ENCODE measurements at places on chromosomes 6 and 20.

GRCh38 chr6:41088451-41088850, 15.7 kb downstream of the NFYA start:
- DNase-seq, result peak; percentile 43

- no peak for DNase-seq
These were observed 18.3 kb downstream of the VEGFA start for GRCh38 chr6:43788301-43788700.

GRCh38 chr6:151240791-151241642, 1.2 kb downstream of the AKAP12 start:
- peak; percentile 81 for DNase-seq

- DNase-seq, result peak; percentile 8
These were observed 87.0 kb upstream of the B3GAT2 start for GRCh38 chr6:71043902-71044301.

DNA sequence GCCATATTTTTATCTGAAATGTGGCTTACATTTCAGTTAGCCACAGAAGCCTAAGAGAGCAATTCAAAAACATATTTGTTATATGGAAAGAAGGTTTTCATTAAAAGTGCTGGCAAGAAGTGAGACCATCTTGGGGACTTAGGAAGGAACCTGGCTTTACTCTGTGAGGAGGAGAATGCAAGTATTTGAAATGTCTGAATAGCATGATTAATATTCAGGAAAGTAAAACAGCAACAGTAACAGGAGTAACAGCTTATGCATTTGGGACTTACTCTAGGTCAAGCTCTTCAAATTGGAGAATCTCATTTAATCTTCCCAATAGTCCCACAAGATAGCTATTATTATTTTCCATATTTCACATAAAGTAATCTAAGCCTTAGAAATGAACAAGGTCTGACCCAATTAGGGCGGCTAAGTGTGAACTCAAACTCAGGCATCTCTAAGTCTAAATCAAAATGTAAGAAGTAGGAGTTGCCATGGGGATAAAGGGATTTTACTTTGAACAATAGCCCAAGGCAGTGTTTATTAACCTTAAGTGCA, 816.5 kb downstream of the BCKDHB start:
- no peak for DNase-seq

DNA sequence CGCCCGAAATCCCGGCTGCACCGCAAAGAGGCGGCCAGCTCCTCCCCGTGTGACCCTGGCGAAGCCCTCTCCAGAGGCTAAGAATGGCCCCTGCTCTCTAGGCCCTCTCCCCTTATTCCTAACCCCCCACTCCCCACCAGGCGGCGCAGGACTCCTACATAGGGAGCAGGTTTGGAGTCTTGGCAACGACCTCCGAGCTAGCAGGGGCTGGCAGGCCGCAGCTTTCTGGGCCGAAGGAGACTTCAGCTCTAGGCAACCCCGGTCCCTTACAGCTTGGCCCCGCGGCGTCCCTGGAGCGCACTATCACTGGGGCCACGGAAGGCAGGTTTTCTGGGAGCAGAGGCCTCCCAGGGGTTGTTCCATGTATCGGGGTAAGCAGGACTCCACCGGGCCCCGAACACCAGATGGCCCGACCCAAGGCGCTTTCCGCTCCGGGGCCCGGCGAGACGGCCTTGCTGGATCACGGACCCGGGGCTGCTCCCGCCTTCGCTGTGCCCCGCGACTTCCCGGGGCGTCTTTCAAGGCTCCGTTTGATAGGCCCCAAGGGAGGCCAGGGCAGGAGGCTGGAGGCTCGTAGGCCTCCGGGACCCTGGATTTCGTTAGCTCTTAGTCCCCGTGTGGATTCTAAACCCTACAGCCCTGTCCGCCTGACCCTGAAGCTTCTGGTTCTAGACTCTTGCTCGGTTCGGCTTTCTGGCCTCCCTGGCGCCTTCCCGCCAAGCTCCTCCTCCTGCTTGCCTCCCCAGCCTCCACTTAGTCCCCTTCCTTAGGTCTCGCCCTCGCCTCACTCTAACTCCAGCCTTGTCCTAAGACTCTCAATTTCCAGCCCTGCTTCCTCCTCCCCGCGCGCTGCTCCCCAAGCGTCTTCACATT, 1.9 kb downstream of the SLC32A1 start:
- DNase-seq, result peak; percentile 32

GRCh38 chr20:16412906-16413305, 160.3 kb downstream of the KIF16B start:
- DNase-seq, result peak; percentile 1

DNA sequence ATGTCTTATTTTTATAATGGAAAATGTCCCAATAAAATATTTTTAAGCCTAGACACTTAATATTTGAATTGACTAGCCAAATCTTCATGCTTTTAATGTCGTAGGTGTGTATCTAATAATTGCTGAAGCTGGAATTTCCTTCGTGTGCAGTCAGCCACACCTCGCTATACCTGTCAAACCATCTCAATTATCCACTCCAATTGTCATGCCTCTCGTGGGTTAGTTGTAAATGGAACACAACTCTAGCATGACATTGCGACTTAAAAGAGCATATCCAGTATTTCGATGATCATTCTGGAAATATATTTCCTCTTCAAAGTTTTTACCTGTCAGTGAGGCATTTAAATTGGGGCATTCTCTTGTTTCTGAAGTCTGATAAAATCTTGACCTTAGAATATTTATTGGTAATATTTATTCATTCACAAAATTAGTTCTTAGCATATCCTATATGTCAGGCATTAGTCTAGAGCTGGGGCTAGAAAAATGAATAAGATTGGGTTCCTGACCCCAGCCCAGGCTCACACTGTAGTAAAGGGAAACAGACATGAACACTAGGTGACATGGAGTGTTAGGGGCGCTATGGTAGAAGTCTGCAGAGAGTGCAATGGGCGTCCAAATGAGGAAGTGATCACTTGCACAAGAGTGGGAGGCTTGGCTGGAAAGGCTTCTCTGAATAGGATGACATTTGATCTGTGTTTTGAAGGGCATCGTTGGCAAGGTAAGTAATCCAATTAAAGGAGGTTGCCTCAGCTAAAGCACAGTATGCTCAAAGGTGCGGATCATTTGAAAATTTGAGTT, 11.0 kb upstream of the CFAP206 start:
- DNase-seq, result no peak
